ENCODE measurements at places on chromosomes 16 and 17.

- peak; percentile 90 for DNase-seq
Measured at GRCh38 chr17:63258785-63259184, 187.3 kb downstream of the CYB561 start.

DNA sequence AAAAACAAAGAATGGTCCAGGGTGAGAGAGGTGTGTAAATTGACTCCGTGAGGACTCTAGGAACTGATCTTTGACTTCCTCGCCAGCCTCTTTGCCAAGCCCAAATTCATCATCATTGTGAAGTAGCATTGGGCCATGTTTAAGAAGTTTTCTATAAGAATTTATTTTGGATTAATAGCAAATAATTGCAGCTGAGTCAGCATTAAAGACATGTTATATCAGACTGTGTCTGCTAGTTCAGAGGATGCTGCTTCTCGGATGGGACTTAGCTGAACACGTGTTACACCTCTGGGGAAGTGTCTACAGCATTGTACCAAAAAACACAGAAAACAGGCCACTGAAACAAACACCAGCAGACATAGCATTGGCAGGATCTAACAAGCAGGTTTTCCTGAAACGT lies 366.6 kb downstream of the CDH13 start:
- no peak for DNase-seq

GRCh38 chr16:16805809-16806208 lies 426.9 kb downstream of the NPIPA7 start:
- DNase-seq, result no peak

DNA sequence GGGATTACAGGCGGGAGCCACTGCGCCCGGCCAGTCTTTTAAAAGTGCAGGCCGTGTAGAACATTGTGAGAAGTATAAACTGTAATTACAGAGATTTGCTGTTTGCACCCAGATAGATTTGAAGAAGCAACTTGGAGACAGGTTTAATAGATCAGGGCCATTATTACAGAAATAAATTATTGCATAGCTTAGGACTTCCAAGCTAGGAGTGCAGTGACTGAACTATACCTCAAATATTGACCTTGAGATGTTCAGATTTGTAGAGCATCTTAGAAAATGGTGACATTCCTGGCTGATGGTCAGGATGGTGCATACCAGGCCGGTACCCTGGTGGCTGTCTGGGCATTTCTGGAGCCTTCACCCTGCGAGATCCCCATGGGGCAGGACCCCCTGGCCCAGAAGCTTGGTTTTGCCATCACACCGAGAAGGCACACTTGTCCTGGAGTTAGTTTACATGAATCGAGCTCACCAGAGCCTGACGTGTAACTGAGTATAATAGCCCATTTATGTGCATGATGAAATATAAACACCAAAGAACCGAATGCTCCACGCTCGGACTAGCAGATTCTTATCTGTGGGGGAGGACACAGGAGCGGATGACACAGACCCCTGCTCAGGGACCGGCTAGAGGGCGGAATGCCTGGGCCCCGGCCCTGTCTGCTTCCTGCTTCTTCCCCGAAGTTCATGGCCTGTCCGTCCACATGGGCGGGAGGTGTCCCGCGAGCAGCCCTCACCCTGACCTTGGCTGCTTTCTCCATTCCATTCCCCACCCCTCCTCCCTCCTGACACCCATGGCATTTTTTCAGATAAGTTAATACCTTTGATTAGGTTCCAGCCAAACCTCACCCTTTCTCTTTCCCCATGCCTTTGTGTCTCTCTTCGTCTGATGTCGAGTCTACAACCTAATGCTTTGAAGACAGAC lies 32.1 kb downstream of the CCDC40 start:
- no peak for DNase-seq

DNA sequence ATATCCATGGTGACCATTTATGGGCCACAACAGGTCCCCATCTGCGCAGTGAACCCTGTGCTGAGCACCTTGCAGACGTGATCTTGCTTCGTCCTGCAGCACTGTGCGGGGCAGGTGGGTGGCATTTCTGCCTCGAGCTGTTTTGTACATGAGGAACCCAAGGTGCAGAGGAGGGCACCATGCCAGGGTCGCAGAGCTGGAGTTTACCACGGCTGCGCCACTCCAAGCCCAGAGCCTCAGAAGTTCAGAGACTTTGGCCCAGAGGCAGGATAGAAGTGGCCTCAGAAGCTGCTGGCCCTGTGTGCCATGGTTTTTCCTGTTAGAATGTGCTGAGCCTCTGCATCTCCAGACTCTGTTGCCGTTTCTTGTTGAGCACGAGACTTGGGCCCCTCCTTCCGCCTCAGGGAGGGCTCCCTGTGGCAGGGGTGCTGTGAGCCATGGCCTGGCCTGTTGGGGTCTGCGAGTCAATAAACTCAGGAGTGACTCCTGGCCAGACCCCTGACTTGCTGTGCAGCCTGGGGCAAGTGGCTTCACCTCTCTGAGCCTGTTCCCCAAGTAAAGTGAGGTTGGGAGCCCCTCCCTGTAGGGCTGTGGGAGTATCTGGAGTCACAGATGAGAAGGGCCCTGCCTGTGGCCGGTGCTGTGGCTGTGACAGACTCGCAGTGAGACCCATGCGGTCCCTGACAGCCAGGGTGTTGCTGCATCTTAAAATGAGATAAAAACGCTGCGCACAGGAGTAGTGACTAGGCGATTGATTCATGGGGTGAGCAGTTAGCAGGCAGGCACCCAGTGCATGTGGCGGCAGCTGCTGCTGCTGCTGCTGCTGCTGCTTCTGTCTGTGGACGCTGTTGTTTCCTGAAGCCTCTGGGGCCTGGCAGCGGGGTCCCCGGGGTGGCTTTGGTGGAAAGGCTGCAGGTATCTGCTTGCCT lies 11.8 kb downstream of the MAP2K3 start:
- DNase-seq, result no peak

- no peak for DNase-seq
Measured at GRCh38 chr16:83158320-83158957, 531.7 kb downstream of the CDH13 start.

DNA sequence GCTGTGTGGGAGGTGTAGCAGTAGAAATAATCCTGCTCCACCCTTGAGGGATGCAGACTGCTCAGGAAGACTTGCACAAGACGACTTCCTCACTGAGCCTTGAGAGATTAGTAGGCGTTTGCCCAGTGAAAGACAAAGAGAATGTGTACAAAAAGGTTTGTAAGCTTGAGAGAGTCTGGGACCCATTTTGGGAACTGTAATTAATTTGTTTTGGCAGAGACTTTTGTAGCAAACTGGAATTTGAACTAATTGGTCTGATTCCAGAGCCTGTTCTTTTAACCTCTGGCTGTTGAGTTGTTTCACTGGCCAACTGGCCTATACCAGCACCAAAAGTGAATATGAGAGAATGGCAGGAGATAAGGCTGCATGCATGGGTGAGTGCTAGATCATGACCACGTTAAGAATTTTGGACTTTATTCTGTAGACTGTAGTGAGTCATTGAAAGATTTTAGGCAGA lies 75.5 kb downstream of the AATF start:
- DNase-seq, result no peak

DNA sequence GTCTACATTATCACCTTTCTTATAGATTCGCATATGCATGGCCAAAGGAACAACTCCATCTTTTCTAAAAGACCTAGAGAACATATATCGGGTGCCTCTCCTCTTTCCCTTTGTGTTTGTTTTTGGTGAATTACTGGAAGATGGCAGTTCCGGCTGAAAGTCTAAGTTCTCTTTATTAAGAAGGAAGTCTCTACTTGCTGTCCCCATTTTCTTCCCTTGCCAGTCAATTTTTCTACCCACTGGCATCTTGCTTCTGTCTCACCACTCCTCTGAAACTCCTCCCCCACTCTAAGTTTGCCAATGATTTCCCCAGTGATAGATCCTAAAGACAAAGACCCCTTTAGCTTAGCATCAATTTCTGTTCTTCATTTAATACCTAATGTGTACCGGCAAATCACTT lies 93.9 kb upstream of the CORO6 start:
- DNase-seq, result no peak

DNA sequence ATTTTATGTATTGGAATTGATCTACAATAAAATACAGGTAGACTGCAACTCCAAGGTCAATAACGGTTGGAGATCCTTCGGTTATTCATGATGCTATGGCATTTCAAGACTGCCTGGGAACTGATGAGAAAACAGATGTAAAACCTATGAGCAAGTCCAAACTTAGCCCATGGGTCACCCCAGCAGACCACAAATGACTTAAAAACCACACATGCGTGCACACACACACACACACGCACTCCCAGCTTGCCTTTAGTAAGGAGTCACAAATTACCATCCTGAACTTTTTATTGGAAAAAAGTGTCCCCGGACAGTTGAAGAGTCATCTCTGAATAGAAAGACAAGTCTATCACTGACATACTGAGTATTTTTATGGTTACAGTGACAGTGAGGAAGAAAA lies 26.7 kb downstream of the TRIM25 start:
- no peak for DNase-seq

- DNase-seq, result no peak
Measured at GRCh38 chr17:17633310-17633709, 41.8 kb upstream of the PEMT start.

- no peak for DNase-seq
Measured at GRCh38 chr16:88380619-88381018, 2.1 kb upstream of the ZNF469 start.

DNA sequence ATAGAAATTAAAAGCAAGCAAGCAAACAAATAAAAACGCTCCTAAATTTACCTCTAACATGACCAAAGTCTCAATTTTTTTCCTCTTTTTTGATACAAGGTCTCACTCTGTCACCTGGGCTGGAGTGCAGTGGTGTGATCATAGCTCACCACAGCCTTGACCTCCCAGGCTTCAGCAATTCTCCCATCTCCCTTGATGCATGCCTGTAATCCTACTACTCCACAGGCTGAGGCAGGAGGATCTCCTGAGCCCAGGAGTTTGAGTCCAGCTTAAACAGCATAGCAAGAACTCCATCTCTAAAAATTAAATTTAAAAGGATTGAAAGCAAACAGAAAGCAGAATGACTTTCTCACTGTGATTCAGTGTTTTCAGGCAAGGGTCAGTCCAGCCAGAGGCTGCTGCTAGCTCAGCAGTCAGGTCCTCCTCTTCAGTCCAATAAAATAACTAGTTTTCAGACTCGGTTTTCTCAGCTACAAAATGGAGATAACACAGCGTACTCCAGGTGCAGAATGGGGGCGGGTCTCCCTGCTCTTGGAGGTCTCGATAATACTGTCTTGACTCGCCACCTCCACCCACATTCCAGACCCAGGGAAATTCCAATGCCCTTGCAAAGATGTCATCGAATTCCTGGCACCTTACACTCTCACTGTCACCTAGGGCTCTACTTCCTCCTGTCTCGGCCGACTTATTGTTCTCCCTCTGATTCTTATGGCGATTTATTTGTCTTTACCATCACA lies 20.7 kb upstream of the MRTFB start:
- no peak for DNase-seq

DNA sequence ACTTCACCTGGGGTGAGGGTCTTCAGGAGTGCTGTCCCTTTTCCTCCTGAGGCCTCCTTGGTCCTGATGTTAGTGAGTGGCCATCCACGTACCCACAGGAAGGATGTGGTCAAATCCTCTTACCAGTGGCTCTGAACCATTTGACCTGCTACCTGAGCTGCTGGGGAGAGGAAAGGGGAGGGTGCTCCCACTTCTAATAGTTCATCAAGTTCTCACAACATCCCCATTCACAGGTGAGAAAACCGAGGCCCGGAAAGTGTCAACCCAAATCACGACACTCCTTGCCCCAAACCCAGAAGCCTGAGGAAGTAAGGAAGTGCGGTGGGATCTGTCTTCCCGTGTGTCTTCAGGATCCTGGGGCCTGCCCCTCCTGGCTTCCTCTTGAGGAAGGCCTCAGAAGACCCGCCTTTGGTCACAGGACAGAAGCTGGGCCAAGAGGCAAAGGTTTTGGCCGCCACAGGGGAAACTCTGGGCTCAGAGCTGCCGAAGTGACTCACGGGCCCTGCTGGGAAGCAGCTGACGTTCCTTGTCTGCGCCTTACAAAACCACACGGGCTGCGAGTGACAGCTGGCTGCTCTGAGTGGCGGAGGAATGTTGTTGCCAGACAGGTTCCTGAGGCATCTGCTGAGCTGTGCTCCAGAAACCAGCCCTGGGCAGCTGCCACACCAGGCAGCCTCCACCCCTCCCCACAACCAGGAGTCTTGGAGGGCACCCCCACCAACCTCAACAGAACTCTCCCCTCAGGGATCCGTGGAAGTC lies 13.9 kb upstream of the KIFC3 start:
- no peak for DNase-seq

DNA sequence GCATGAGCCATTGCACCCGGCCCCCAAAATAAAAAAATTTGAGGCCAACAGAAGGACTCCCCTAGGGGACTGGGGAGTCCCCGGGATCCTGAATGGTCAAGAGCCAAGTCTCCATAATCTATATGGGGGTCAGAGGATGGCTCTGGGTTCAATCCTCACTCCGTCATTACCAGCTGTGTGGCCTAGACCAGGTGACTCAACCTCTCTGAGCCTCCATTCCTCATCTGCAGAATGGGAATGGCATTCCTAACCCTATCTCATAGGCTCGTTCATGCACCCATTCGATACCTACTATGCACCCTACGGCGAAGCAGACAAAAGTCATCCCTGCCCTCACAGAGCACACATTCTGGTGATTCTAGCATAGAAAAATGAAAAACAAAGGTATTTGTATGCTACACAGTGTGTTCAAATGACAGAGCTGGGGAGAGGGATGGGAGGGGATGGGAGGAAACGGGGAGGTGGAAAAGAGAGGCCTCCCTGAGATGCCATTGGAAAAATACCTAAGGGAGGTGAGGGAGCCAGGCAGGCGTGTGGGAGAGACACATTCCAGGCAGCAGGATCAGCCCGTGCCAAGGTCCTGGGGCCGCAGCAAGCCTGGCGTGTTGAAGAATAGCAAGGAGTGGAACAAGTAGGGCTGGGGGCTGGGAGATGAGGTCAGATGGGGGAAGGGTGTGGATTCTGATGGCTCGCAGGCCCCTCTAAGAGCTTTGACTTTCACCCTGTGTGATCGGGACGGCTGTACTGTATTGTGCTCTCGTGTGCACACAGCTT lies 71.2 kb downstream of the RMI2 start:
- DNase-seq, result no peak

GRCh38 chr17:58330997-58331814 lies 2.6 kb upstream of the TSPOAP1 start:
- no peak for DNase-seq

DNA sequence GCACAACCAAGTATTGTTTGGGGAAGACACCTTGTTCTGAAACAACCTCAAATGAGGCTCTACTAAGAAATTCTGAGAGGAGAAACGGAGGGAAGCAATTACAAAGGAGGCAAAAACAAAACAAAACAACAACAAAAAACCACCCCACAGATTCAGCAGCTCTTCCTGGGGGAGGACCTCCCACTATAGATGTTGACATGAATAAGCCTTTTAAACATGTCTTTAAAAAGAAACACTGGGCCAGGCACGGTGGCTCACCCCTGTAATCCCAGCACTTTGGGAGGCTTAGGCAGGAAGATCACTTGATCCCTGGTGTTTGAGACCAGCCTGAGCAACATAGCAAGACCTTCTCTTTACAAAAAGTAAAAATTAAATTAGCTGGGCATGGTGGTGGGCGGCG lies 22.6 kb upstream of the JPH3 start:
- DNase-seq, result no peak
